ENCODE measurements at places on chromosomes 2 and 18. TPM values are rescaled to one million over a fixed set of nuclear protein-coding genes. Genes with fewer than 3 reads are reported as not detected.

Gene FBXO15
- 0.09 TPM for total RNA-seq

Gene CAD
- total RNA-seq, result 46.6 TPM

Gene ACMSD
- total RNA-seq, result not detected

Gene ZBTB7C
- not detected for total RNA-seq

Gene ASIC4
- not detected for total RNA-seq

Gene CCDC195
- not detected for total RNA-seq

All from endothelial cell of coronary artery (primary cell).